Eye (tissue), 1 donor: ENCODE measurements at places on chromosomes 7 and 10.
A peak's percentile ranks its signal among the peaks of the same experiment; 100 is the strongest.

DNA sequence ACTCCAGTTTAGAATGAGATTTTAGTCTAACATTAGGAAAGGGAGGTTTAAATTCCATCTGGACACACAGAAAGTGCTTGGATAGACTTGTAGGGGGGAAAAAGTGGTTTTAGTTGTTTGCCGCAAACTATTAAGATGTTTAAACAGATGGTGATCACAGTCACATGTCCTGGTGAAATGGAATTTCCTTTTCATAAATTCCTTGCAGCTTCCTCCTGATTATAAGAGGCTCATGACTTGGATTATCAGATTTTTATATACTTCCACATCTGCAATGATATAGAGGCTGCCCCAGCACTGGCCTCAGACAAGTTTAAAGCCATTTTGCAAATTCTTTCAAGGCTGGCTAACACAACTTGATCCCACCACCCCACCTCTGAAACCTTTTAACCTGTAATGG, 106.4 kb upstream of the ARMC3 start:
- peak; percentile 47 for DNase-seq

DNA sequence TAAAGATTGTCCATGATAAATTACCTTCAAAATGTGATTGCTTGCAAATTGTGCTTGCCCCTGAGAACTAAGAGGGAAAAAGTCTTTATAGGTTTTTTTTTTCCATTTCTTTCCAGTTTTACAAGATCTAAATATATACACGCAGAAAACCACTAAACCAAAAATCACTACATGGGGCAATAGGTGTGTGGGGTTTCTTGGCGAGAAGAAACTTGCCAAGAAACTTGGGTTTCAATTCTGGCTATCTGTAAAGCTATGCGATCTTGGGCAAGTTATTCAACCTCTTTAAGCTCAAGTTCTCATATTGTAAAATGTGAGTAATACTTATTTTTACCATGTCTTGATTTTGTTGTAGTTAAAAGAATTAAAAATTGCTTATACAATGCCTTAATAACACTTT, 17.0 kb downstream of the CUBN start:
- no peak for DNase-seq

DNA sequence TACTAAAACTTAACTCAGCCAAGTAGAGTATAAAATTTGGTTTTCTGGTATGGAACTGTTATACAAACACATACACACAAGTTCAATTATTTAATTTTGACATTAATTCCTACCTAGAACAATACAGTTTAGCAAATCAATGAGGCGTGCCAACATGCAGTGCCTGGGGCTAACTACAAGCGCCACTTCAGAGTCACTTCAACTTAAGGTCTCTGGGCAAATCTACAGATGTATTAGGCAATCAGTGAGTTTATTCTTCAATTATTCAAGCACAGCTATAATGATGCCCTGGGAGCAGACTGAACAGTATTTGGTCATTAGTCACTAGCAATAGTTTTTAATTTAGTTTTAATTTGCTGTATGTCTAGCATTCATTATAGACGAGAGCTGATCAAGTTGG, 51.6 kb downstream of the HIBADH start:
- peak; percentile 58 for DNase-seq

DNA sequence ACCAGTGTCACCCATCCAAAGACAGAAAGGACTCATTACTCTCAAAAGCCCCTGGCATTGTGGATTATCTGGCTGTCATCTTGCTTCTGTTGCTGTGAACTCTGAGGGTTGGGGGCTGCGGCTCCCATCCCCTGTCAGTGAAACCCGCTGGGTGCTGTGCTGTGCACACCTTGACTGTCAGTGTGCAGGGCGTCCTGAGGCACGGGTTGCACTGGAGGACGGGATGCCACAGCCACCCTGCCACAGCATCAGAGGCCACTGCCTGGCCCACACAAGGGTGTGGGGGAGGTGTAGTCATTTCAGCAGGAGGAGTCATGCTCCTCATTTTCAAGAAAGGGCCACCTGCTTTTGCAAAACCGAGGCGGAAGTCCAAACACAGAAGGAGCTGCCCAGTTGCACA, 245.8 kb downstream of the GLRX3 start:
- no peak for DNase-seq

- peak; percentile 59 for DNase-seq
These were observed 96.0 kb downstream of the MTERF1 start for GRCh38 chr7:91784469-91784868.

- DNase-seq: no peak
These were observed 77.8 kb downstream of the PROSER2 start for GRCh38 chr10:11901036-11901301.

GRCh38 chr10:17673471-17674061, 29.6 kb downstream of the STAM start:
- peak; percentile 30 for DNase-seq

DNA sequence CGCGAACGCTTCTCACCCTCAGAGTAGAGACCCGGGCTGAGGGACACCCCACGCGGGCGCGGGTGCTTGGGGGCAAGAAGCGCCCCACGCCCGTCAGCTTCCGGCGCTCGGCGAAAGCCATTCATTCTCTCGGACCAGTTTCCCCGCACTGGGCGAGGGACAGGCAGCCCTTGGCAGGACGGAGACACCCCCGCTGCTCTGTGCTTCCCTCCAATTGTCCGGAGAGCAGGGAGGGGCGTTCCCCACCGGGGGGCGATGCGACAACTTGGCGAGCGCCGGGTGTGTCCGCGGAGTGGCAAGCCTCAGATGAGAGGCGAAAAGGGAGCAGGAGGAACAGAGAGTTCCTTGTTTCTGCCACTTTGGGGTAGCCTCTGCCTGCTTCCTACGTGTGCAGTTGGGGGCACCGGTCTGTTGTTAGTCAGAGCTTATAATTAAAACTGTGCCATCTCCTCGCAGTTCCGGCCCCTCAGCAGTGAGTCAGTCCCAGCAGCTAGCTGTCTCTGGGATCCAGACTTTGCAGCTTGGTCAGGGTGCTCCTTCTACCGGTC, 1.7 kb downstream of the GPR158 start:
- DNase-seq: peak; percentile 39

DNA sequence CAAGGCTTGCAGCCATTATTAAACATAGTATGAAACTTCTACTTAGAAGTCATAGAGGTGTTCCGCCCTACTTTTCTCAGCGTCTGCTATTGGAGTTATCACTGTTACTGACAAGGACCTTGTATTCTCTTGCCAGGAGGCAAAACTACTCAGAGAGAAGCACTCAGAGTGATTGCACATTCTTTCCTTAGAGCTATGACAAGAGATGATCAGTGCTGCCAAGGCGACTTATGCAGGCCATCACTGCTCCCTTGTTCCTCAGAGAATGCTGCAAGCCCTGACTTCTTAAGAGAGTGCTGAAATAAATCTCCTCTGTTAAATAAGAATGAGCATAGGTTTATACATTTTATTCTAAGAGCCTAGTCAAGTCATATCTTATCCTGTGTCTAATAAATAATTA, 534.6 kb upstream of the PHF14 start:
- DNase-seq: no peak

GRCh38 chr7:53306846-53307245, 271.4 kb downstream of the POM121L12 start:
- DNase-seq: no peak

GRCh38 chr7:108345710-108346336, 110.4 kb downstream of the NRCAM start:
- DNase-seq: peak; percentile 50

- DNase-seq: no peak
These were observed 65.5 kb downstream of the ASB13 start for GRCh38 chr10:5600908-5601307.

DNA sequence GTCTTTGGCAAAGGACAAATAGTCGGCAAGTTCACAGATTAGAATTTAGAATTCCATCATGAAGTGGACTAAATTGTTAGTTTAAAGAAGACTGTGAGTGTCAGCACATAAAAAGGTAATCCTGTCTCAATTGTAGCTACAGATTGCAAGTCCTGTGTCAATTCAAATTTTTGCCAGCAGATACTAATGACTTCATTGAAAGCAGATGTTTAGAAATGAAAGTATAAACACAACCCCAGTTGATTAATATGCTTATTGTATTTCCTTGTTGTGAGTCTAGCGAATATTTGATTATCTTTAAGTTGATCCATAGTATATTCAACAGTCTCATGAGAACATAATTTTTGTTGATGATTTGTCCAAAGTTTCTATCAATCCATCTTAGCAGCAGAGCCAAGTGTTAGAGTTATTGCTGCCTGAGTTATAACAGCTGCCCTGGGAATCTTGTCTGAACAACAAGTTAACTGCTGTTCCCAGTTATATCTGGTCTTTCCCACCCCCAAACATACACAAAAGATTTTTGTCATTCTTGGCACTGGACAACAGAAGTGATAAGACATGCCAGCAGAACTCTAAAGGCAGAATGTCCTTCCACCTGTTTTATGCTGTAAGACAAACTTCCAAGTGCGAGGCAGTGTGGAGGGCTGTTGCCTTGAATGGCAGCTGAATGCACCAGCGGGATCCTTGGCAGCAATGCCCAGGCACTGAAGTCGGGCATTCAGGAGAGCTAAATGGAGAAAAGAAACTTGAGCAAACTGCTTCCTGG, 21.3 kb upstream of the HERPUD2 start:
- peak; percentile 49 for DNase-seq

DNA sequence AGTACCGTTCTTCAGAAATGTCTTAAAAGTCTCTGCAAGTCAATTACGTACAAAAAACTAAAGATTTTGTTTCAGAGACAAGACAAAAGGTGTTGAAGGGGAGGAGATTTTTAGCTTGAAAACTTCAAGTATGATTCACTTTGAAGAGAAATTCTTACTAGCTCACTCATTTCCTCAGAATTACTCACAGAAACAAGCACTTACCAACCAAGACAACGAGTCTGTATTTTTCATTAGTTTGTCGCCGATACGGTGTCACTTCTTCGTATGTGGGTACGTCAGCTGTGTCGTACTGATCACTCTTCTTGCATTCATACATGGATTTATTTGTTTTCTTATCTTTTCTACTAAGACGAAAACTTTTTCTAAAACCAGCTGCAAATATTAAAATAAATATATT, 90.6 kb upstream of the ODAD2 start:
- DNase-seq: no peak

- peak; percentile 87 for DNase-seq
These were observed 16.8 kb upstream of the ABCB5 start for GRCh38 chr7:20598459-20599309.

- peak; percentile 56 for DNase-seq
These were observed 3.1 kb downstream of the KLLN start for GRCh38 chr10:87860156-87860795.

- no peak for DNase-seq
These were observed 234.5 kb downstream of the AHR start for GRCh38 chr7:17532861-17533404.

GRCh38 chr10:71835671-71836595, 15.1 kb downstream of the PSAP start:
- DNase-seq: peak; percentile 84

DNA sequence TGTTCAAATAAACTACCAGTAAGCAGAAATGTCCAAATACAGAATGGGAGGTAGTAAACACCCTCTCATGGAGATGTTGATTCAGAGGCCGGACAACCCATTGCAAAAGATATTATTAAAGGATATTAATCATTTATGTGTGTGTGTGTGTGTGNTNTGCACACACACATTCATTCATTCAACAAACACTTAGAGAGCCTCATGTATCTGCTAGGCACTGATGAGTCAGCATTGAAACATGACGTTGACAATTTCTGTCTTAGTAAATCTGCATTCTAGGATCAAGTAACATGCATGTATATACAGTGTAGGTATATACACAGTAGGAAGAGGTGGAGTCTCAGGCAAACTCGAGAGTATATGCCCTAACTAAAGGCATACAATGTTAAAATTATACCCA, 187.0 kb downstream of the ZNF365 start:
- no peak for DNase-seq

- no peak for DNase-seq
These were observed 5.9 kb downstream of the PPP1R3A start for GRCh38 chr7:113912876-113913275.

DNA sequence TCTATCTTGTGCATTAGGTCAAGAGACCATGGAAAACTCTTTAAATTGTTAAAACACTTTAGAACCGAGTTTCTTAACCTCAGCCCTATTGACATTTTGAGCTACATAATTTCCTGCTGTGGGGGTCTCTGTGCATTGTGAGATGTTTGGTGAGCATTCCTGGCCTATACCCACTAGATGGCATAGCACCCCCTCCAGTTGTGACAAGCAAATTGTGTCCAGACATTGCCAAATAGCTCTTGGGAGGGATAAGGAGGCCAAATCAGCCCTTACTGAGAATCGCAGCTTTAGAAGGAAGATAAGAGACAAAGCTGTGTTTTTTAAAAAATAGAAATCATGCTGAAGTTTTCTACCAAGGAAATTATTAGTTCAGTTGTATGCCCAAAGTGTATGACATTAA, 1158.5 kb upstream of the C7orf33 start:
- DNase-seq: peak; percentile 76

GRCh38 chr10:62093863-62094291, 174.8 kb downstream of the RTKN2 start:
- DNase-seq: peak; percentile 55

- no peak for DNase-seq
These were observed 7.3 kb downstream of the RP9 start for GRCh38 chr7:33101906-33102305.

GRCh38 chr7:73638911-73639310, 14.6 kb upstream of the MLXIPL start:
- no peak for DNase-seq

DNA sequence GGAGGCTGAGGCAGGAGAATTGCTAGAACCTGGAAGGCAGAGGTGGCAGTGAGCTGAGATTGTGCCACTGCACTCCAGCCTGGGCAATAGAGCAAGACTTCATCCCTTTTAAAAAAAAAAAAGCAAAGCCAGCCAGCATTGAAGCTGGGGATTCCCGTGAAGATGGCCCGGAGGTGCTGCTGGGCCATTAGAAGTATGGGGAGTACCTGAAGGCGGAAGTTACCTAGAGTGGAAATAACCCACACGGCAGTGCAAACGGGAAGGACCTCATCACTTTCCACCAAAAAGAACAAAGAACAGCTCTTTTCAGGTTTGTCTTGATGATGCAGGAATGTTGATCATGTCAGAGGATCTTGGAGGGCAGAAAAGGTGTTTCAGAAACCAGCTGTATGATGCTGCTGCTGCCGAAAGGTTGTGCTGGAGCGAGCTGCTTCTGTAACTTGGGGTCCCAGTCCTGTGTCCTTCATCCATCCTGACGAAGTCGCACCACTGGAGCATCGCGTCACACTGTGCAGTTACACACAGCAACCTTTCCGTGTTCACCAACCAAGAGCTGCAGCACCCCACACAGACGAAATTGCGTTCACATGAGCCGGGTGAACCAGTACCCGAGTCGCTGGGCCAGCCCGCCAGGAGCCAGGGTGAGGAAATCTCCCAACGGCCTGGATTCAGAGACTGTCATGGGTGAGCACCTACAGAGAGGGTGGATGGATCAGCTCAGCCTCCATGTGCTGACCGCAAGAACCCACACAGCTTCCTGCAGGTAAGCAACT, 8.2 kb downstream of the ZFAND2A start:
- DNase-seq: no peak
